ENCODE measurements at places on chromosomes 12 and 14.

GRCh38 chr12:21775133-21775820, 771 bp upstream of the KCNJ8 start:
- no peak for DNase-seq

GRCh38 chr12:75511116-75512048, at the start of gene KRR1:
Gene KRR1 (minus strand): TSS chr12:75511609. CDS start chr12:75511597, 12 bp downstream.
- DNase-seq: peak; percentile 99

DNA sequence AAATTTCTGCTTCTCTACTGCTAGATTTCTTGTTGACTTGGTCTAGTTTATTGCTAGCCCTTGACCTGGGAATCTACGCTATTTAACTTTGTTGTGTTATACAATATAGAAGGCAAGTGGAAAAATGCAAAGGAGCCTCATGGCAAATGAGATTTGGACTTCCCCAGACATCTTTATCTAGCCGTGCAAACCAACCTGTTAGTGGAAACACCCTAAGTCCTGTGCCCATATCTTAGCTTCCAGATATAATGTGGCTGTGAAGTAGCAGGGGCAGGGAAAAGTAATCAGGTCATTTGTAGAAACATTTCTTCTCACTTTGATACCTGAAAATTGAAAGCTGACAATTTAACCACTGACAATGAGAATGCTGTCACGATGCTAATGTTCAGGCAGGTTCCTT, 90.7 kb upstream of the ATP2B1 start:
- DNase-seq: no peak

DNA sequence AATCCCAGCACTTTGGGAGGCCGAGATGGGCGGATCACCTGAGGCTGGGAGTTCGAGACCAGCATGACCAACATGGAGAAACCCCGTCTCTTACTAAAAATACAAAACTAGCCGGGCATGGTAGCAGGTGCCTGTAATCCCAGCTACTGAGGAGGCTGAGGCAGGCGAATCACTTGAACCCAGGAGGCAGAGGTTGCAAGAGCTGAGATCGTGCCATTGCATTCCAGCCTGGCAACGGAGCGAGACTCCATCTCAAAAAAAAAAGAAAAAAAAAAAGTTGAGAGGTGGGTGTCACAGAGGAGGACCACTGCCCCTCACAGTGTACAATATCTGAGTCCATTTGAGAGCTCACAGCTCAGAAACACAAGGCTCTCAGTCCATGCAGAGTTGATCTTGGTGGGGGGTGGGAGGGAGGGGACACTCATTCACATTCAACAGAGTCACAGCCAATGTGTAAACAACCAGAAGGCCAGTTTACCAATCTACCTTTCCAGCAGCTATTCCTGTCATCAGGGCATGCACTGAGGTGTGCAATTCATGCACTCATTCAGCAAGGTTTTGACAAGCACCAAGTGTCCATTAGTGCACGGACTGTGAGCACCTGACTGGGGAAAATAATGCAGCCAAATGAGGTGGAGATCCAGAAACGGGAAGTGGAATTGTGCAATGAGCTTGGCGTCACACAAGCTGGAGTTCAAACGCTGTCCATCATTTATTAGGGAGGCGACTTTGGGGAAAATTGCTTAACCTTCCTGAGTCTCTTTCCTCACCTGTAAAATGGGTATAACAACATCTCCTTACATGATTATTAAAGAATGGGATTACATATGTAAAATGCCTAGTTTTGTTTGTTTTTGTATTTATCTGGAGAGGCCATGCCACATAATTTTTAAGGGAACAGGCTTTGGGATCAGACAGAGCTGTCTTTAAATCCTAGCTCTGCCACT, 4.4 kb upstream of the EIF5 start:
- peak; percentile 17 for DNase-seq

- DNase-seq: no peak
Observed at GRCh38 chr12:58712976-58713375, 207.3 kb downstream of the LRIG3 start.

DNA sequence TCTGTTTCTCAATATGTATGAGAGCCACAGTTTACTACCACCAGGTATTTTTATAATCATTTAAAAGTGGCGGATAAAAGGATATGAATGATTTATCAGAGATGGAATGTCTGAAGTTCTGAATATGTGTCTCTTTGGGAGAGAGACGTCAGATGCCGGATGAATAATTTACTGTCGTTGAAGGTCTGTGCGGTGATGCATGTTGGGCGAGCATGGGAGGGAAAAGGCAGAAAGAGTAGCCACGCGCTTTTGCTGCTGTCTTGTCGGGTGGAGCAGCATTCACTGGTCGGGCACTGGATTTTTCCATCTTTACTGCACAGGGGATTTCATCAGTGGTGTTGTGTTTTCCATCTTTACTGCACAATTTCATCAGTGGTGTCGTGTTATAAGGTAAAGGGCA, 65.6 kb downstream of the SYNE2 start:
- DNase-seq: no peak

GRCh38 chr12:87270919-87271318, 758.3 kb downstream of the C12orf50 start:
- peak; percentile 77 for DNase-seq

GRCh38 chr12:118603610-118604361, 227.4 kb downstream of the SUDS3 start:
- no peak for DNase-seq

GRCh38 chr12:79168687-79169086, 304.1 kb downstream of the SYT1 start:
- no peak for DNase-seq

DNA sequence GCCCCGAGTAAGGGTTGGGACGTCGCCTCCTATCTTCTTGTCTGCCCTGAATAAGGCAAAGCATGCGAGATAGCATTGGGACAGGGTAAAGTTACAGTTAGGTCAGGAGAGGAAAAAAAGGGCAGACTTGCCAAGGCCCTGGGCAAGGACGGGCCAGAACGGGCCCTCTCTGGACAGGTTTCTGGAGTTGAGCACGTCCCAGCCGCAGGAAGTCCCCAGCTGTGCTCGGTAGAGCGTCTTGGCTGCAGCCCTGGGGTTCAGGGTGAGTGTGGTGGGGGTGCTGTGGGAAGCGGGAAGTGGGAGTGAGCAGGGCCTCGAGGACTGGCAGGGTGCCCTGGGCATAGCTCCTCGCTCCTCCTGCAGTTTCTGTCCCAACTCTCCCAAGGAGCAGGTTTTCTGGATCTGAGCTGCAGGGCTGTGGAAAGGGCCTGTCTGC, 5.4 kb downstream of the RPS6KL1 start:
- no peak for DNase-seq
